ENCODE measurements at places on chromosomes 11 and 22.

GRCh38 chr11:129503646-129504045 is 128.0 kb downstream of the BARX2 start:
- DNase-seq: no peak

DNA sequence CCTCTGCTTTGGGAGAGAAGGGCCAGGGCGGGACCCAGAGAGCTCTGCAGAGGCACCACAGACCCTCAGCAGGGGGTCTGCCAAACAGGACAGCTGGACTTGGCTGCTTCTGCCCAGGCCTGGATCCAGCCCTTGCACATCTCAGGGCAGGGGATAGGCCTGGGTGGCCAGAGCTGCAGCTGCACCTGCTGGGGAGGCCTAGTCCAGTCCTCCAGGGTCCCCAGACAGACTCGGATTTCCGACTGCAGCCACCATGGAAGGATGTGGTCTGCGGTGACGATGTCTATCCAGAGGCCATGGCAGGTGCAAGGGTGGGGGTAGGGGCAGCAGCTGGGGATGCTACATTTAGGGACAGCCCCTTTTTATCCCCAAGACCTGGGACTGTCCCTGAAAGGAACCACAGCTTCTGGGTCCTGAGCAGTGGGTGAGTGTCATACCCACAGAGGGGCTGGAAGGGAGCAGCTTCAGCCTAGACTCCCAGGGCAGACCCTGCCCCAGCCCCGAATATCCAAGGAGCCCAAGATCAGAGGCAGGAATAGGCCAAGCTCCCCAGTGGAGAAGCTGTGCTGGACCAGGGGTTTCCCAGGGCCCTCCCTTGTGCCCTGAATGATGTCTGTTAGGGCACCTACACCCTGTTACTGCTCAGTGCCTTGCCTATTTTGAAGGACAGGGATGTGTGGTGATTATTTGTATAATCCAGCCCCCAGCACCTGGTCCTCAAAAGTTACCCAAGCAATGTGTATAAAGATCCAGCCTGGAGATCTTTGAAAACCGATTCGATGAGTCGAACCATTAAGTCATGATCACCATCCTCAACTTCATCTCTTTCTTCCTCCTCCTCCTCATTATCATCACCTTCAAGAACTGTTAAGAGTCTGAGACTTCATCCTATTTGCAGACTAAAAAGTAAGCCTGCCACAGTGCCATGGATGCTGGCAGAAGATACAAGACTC is 2.5 kb upstream of the IGLL5 start:
- DNase-seq: no peak

DNA sequence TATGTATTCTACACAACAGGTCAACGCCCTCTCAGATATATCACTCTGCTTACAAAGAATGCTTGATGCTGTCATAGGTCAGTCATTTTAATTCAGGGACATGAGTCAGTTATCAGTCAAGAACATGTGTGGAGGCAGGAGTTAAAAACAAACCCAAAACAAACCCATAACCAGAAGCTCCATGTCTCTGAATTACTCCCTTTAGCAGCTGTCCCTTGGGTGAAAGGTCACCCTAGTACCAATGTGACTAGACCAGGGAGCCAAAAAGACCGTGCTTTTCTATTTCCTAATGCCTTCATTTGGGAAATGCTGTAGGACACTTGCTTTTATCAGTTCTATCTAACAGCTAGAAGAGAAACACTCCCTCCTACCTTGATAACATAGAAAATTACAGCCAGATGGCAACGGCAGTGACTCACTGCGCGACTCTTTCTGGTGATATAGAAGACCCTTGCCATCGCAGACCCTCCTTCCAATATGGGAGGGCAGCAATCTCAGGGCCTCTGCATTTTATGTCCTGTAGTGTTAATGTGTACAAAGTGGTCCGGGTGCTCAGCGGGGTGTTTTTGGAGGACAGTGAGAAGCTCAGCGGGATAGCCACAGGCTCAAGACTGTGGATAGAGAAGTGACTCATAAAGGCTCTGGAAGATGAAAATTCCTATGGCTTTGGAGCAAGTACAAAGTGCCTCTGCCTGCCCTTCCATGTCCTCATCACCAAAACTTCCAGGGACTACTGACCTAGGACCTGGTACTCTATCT is 24.8 kb downstream of the APOL5 start:
- no peak for DNase-seq

GRCh38 chr11:127844876-127845275 is 742.5 kb downstream of the ETS1 start:
- DNase-seq: no peak

DNA sequence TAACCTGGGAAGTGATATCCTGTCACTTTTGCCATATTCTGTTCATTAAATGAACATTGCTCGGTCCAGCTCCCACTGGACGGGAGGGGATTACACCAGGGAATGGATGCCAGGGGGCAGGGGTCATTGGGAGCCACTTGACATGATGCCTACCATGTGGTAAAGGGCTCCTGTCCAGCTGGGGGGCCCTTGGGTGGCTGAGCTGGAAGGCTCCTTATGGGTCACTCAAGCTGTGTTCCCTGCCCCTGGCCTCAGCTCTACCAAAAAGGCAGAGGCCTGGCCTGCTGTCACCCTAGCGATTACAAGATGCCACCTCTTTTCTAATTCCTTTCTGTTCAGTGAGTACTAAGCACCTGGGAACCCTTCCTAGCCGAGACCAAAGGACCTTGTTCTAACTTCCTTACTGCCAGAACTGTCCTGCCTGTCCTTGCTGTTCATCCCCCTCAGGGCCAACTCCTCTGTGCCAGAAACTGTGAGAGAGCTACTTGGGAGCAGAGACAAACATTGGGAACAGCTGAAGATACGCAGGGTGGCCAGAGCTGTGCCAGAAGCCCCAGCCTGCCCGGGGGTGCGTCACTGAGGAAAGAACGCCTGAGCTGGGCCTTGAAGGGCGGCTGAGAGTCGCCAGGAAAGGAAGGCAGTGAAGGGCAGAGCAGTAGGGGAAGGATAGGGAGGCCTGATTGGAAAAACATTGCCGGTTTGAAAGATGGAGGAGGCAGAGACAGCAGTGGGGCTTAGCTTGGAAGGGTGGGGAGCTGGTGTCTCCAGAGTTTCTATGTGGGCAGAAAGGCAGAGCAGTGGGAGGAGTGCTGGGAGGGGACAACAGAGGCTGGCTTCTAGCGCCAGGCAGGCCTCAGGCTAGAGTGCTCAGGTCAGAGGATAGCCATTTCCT is 12.7 kb upstream of the UVRAG start:
- DNase-seq: no peak

DNA sequence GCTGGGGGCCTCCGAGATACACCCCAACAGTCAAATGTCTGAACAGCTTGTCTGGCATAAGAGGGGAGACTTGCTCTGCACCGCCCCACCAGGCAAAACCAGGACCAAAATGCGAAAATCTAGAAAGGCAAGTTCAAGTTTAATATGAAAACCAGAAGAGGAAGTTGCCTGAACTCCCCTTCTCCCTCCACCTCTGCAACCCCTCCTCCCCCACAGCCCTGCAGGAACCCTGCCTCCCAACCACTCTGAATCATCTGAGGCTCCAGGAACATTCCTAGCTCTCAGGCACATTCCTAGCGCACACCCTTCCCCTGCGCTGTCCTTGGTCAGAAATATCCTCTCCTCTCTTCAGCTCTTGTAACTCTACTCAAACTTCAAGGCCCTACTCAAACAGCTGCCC is 36.7 kb downstream of the ISX start:
- no peak for DNase-seq

DNA sequence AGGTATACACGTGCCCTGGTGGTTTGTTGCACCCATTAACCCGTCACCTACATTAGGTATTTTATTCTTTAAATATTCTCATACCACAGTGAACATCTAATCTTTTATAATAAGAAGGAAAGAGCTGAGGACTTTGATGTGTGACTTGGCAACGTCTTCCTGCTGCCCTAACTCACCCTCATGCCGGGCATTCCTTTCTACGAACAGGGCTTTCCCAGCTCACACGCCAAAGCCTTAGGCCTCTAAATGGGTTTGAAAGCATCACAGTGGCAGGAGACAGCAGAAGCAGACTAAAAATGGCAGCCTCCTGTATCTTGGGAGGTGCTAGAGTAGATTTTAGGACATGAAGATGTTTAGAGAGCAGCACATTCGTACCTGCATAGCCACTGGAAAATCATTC is 52.6 kb downstream of the CLTCL1 start:
- no peak for DNase-seq

DNA sequence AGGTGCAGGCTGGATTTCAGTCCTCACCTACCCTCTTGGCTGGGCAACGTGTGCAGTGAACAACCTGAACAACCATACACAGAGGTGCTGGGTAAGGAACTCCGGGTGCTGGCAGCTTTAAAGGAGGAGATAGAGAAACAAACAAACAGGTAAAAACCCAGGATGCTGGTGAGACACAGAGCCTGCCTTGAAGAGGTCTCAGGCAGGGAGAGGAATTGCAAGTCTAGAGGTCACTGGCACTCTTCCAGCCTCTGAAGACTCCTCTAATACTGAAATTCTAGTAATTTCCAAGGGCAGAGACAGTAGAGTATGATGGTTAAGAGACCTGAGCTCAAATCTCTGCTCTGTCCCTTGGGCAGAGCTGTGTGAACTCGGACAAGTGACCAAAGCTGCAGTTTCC is 192.5 kb downstream of the CEP164 start:
- DNase-seq: no peak

GRCh38 chr11:134957540-134958335 is 545.7 kb upstream of the B3GAT1 start:
- DNase-seq: no peak

DNA sequence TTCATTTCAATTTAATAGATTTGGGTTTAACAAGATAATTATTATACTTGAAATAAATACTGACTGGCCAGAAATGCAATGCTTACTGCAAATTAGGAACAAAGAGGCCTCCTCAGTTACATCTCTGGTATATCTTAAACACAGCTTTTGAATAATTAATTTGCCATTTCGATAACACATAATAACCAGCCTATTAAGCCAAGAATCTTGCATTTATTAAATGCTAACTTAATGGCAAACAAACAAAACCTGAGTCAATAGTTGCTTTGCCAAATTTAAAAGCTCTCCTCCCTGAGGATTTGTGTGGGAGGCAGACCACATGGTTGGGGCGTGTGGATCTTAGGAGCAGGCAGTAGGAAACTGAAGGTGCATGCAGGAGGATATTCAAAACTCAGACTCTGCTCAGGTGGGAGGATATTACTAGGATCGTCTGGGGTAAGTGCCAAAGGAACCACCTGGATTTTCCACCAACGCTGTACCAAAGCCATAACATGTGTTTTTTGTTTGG is 17.9 kb upstream of the FJX1 start:
- DNase-seq: no peak

GRCh38 chr11:111330234-111330893 is 32.0 kb downstream of the POU2AF3 start:
- no peak for DNase-seq

- DNase-seq: no peak
Measured at GRCh38 chr11:79076526-79077115, 364.2 kb downstream of the TENM4 start.

DNA sequence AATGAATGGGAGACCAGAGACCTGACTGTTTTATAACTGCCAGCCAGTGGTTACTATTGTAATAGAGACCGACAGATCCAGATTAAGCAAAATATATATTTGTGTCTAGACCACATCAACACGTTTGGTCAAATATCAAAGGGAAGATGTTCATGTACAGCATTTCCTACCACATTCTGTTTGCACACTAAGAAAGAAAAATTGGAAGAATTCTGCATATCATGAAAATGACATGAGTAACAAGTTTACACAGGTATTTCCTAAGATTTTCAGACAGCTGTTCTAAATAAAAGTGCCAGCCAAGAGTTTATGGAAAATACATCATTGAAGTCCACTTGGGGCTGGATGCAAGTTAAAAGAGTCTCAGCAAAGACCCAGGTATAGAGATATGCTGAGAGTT is 145.5 kb upstream of the ANO3 start:
- no peak for DNase-seq

- DNase-seq: no peak
Measured at GRCh38 chr11:116693593-116694348, 79.0 kb downstream of the BUD13 start.

DNA sequence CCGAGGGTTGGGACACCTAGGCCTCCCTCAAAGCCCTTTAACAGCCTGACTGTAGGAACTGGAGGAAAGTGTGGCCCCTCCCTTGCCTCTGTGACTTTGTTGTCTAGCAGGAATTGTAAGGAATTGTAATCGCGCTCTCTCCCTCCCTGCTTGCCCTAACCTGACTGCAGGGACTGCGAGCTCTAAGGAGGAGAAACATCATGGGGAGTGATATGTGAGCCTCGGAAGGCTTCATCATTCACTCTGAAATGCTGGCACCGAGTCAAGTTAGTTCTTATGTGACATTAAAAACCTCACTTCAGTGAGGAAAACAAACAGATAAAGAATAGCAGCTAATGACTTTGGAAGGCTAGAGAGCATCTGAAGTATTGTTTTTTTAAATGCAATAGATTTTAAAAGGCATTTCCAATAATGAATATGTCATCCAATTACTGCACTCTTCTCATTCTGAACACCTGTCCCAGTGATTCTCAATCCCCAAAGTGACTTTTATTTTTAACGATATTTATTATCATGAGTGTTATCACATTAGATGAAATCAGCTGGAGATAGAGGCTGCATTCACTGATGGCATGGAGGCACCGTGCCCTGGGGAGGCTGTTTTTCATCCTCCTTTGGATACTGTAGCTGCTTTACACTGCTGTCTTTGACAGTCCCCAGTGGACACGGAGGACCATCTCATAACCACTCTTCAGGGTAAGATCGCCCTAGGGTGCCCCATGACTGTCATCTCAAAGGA is 58.5 kb upstream of the NTM start:
- DNase-seq: no peak

GRCh38 chr22:46958191-46958590 is 195.7 kb downstream of the TBC1D22A start:
- no peak for DNase-seq

DNA sequence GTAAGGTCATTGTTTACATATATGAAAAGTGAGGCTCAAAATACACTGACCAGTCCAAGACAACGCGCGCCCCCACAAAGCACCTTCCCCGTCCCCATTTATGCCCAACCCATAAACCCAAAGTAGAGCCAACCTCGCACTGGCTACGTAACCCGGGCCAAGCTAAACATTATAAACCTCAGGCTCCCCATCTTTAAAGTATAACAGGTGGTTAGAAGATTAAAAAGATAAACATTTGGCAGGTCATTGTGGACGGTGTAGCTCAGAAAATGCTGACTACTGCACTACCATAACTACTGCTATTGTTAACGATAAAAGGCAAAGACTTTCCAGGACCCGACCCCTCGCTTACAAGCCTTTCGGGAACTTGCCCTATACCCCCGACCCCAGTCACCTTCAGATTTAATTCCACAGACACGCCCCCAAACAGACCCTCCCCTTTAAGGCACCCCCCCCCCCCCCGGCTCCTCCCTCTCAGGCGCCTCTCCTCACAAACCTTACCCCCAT is 470 bp downstream of the NUMA1 start:
- DNase-seq: no peak
